ENCODE measurements at places on chromosomes 1 and 21.

- DNase-seq, result no peak
Observed at GRCh38 chr21:44448651-44449131, 6.6 kb upstream of the LRRC3 start.

DNA sequence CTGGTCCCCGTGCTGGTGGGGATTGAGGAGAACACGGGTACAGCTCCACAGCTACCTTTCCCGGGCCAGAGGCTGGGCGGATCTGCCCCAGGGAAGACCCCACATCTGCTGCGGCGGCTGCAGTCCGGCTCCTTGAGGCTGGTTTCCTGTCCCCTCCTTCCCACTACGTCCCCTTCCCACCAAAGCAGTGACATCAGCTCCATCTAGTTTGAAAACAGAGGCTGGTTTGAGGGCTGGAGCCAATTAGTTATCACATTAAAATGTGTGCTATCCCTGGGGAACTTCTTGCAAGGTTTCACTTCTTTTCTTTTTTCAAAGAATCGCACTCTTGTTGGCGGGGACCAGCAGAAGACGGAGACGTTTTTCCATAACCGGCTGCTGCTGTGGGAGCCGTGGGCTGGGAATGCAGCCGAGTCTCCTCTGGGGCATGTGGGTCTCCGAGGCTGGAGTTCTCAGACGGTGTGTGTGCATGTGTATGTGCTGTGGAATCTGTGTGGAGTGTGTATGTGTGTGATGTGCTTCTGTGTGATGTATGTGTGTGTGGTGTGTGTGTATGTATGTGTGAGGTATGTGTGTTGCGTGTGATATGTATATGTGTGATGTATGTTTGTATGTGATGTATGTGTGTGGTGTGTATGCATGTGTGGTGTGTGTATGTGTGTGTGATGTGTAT, 8.9 kb upstream of the PCBP3 start:
- no peak for DNase-seq

- no peak for DNase-seq
Observed at GRCh38 chr1:182634306-182635072, 30.3 kb upstream of the RGS16 start.

GRCh38 chr1:14190508-14190907, 408.0 kb upstream of the KAZN start:
- no peak for DNase-seq

- DNase-seq, result no peak
Observed at GRCh38 chr1:169196161-169196560, 89.7 kb downstream of the ATP1B1 start.

DNA sequence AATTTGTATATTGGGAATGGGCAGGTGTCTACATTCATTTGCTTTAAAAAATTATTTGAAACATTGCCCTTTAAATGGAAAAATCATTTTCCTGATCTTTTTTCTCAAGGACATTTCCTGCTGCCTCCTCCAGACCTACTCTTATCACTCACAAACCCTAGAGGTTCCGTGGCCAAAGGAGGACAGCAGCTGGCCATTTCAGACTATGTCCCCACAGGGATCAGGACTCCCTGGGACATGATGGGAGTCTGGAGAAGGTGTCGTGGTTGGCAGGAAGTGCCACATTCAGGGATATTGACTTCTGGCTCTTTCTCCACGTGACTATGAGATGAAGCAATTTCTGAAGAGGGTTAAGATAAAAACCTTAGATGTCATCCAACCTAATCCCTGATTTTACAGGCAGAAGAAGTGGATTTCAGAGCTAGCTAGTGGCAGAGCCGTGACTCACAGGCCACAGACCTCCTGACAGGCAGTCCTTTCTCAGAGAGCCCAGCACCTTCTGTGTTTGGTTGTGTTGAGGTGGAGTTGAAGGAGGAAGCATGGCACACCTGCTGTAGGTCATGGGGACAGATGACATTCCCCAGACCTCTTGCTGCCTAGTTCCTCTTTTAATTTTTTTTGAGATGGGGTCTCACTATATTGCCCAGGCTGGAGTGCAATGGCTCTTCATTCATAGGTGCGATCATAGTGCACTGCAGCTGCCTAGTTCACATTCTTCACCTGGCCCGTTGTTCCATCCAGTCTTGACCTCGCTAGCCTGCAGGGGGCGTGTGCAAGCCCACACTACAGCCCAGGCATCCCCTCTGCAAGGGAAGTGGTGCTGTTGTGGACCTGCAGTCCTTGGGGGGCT, 25.5 kb upstream of the IL10 start:
- DNase-seq, result no peak

- DNase-seq, result no peak
Observed at GRCh38 chr1:72892461-72892860, 610.1 kb upstream of the NEGR1 start.

DNA sequence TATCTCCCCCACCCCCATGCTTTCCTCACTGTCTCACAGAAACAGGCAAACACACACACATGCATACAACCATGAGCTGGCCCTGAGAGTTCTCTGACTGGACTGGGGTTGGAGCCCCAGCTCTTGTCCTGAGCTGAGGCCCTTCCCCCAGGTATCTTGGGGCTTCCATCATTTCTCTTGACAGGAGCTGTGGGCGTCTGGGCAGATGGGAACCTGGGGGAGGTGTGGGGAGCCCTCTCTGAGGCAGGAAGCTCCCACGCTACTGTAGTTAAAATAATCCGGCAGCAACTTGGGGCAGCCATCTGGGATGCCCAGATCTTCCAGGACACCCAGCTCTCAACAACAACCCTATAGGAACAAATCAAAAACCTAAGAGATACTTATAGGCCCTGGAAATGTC, 2.7 kb upstream of the KIF21B start:
- no peak for DNase-seq

- no peak for DNase-seq
Observed at GRCh38 chr1:16132325-16132785, 23.5 kb downstream of the EPHA2 start.

GRCh38 chr1:201357636-201358348, 19.7 kb downstream of the TNNT2 start:
- DNase-seq, result no peak

DNA sequence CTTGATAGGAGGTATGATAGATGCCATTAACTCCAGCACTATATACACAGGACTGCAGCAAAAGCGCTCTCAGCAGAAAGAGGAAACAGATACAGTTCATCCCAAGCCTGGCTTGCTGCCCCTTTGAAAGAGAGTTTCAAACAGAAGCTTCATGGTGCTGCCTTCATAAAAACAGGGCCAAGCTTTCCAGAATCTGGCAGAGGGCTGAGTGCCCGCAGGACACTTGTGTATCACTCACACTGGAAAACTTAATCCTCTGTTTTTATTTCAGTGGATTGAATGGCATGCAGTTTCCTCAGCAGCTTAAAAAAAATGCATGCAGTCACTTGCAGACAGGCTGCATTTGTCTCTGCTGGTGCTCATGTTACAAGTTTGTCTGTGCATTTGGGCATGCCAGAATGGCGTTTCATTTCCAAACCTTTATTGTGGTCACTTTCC, 40.4 kb downstream of the KCNJ15 start:
- DNase-seq, result no peak

DNA sequence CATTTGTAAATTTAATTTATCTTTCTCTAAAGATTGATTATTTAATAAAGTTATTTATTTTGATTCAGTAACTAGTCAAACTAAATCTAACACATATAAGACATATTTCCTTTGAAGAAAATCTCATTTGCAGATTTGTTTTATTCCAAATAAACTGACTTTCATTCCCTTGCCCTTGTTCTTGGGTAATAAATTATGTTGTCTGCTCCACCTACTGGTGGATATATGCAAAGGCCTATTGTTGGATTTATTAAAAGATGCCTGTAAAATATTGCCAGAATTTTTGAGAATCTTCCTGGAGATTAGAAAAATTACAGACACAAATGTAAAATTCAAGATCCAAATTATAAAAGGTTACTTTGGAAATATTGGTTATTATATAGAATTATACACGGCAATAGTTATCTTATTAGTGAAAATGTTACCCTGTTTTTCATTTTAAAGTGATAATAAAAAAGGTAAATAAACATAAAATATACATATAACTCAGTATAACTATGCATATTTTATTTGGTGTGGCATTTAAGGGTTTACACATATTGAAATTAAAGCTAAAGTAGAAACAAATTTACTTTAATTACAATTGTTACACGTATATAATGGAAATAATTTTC, 116.1 kb downstream of the SPATA17 start:
- DNase-seq, result no peak

DNA sequence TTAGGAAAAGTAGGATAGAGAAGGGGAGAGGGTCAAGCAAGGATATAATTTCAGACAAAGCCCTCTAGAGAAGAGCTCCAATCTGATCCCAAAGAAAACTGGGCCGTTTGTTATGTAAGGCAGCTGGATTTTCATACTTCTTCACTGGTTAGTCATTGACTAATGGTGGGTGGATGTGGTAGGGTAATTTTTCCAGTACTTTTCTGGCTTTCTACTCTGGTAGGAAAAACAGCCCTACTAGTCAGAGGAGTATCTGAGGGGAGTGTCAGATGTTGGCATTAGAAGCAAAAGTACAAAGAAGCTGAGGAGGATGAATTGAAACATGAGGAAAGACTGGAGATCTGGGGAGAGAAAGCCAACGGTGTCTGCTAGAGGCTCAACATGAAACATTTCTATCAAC, 145.3 kb downstream of the TNFSF18 start:
- DNase-seq, result no peak

DNA sequence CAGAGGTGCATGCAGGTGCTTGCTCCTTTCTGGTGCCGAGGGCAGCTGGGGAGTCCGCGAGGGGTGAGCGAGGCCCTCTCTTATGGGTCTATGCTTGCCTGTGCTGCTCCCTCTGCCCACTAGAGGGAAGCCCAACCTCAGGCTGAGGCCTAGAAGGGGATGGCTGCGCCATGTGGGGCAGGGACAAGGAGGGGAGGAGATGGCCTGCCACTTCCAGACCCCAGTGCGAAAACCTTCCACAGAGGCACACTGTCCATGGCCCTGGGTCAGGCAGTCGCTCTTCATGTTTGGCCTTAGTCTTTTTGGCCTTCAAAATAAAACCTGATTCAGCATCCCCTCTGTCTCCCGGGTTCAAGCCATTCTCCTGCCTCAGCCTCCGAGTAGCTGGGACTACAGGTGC, 14.0 kb downstream of the RHBG start:
- peak; percentile 47 for DNase-seq

DNA sequence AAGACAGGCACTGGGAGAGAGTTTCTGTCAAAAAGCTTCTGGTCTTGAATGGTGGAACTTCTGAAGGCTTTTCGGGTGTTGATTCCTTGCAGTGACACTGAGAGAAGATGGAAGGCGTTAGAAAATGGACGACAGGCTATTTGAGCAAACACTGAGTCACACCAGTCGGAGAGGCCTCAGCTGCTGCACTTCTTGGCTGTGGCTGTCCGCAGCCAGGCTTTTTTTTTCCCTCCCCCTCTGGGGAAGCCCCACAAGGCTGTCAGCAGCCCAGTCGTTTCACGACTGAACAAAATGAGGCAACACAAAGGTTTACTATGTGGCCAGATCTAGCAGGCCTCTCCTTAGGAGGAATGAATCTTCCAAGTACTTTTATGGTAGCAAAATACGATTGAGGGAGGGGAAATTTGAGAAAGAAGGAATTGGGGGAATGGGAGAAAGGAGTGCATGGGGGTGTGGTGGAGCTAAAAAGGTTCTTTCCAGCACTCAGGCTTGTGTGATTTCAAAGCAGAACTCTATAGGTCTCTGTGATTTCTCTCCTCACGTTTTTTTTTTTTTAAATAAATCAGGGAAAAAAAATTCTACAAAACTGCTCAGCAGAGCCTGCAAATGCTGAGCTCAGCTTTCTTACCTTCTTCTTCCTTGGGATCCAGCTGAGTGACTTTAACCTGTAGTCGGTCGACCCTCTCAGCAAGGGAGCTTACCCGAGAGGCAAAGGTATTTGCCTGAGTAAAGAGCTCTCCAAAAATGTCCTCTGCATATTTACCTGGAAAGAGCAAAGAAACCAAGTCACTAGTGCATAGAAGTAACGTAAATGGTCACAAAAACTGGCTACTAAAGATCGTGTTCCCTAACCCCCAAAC, 26.1 kb downstream of the GPR3 start:
- no peak for DNase-seq

DNA sequence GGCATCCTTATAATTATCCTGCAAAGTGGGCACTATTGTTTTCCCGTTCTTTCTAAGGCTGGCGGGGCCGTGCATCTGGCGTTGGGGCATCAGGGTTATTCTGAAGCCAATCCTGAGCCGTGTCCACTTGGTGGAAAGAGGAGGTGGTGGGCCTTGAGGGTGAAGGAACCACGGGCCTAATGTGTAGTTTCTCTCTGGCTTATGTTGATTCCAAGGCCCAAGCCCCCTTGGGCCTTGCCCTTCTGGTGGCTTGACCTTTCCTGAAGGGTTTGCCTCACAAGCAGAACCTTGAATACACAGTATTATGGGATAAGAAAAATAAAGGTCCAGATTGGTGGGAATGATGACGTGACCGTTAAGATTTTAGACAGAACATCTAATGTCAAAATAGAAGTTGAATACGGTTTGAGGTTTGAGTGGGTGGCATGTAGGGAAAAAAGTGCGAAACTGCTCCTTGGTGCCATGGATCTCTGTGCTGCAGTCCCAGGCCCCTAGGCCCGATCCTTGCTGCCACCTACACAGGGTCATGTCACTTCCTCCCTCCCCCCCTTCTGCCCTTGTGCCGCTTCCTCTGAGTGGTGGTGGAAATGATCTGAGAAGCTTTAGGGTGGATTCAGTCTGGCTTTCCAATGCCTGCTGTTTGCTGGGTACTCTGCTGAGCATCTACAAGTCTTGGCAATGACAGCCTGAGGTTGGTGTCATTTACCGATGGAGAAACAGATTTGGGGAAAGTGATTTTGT, 90.5 kb downstream of the PRDM2 start:
- no peak for DNase-seq

DNA sequence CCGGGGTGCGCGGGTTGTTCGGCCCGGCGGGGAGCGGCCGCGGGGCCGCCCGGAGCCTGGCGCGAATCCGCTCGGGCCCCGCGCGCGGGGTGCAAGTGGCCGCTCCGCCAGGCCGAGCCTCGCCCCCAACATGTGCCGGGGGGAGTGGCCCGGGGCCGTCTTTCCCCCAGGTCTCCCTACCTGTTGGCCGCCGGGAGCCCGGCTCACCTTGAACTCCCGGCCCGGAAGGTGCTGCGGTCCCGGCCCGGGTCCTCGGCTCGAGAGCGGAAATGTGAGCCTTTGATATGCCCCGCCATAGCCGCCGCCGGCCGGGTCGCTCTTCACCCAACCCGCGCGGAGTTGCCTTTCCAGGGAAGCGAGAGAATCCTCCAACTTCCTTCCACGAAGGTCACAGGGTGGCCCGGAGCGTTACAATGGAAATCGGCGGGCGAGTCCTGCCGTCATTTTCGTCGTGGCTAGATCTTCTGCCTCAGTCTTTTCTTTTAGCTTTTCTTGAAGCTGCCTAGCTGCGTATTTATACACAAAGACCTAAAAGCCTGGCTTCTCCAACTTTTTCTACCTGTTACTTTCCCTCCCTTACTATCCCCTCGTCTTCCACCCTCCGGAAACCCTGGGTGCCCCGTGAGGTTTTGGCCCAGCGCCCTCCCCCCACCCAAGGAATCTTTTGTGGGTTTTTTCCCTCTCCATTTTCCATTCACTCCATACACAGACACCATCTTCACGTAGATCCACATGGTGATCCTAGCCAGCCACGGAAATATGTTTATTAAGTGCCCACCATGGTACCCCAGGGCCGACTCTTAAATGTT, 867 bp downstream of the PTGFRN start:
- peak; percentile 26 for DNase-seq

- DNase-seq, result peak; percentile 62
Observed at GRCh38 chr1:156727926-156728598, at the start of gene METTL25B. Gene METTL25B, plus strand, starts transcription at chr1:156728469. Its CDS starts 636 bp downstream, at chr1:156729105.

GRCh38 chr1:232316864-232317263, 313.1 kb downstream of the SIPA1L2 start:
- no peak for DNase-seq
